ENCODE measurements at places on chromosomes 6 and 20.

GRCh38 chr20:45872626-45873025 is 8.4 kb upstream of the ZSWIM1 start:
- DNase-seq = no peak

DNA sequence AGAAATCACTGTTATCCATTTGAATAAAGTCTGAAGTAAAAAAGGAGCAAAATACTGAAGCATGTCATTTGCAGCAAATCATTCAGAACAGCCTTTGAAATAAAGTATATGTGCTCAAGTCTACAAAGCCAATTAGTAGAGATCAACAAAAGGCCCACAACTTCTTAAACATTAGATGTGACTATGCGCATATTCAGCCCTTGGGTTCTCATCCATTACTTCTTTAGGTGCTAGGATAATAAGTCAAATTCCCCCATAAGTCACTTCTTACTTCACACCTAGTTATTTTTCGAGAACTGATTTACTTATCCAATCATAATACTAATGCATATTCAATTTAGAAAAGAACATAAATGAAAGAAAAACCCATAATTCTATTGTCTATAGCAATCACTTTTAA is 31.0 kb downstream of the PHIP start:
- DNase-seq = no peak

DNA sequence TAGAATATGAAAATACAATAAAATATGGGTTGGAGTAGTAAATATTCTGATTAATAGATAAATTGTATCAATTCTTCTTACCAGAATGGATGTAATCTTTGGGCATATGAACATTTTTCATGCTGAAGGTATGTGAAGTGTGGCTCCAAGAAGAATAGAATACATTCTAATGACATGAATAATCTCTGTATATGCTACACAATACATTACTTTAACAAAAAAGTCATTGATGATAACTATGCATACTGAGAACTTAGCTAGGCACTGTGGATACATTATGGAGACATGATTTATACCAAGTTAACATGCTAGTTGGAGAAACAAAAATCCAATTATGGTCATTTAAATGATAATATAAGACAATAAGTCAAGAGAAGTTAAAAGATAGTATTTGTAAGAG is 62.7 kb upstream of the HDAC2 start:
- no peak for DNase-seq

- no peak for DNase-seq
Measured at GRCh38 chr6:167450626-167451025, 125.7 kb downstream of the TTLL2 start.

GRCh38 chr6:110710115-110710514 is 105.2 kb downstream of the CDK19 start:
- no peak for DNase-seq

DNA sequence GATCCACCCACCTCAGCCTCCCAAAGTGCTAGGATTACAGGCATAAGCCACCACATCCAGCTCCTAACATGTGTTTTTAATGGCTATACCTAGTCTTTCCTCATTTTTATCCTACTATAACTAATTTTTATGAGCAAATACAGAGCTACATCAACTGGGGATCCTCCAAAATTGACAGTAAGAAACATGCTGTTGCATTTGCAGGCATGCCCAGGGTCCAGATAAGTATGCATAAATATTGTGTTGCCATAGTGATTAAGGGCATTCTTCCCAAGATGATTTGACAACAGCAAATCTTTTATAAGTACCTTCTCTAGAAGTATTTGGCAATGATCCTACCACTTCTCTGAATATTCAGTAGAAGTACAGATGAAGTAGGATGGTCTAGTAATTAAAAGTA is 41.9 kb upstream of the MOXD1 start:
- no peak for DNase-seq

DNA sequence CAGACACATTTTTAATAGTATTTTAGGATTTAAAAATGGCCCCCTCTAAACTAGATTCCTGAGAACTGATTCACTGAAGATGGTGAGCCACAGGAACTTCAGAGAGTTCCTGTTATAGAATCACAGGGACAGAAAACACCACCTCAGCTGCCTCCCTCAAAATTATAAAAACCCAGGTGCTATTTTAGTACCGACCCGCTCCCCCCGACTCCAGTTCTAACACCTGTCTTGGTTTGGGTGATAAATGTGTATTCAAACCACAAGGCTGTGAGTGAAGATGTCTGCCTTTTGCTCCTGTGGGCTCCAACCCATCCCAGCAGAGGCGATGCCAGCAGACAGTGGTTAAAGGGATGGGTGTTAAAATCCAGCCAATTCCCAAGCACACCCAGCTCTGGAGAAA is 127.4 kb upstream of the LY86 start:
- DNase-seq = no peak

- DNase-seq = no peak
Measured at GRCh38 chr20:44234566-44235317, 12.4 kb upstream of the GDAP1L1 start.

DNA sequence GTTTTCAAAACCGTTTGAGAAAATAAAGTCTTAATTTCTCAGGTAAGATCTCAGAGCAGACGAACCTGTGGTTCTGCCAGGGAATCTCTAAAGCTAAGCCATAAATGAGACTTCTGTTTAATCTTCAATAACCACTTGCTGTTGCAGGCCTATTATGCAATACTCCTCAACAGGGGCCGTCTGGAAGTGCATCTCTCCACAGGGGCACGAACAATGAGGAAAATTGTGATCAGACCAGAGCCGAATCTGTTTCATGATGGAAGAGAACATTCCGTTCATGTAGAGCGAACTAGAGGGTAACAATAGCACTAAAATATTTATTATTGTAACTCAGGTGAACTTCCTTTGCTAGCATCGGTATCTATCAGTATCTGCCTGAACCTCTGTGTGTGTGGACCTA is 223.7 kb downstream of the ARHGAP18 start:
- no peak for DNase-seq

DNA sequence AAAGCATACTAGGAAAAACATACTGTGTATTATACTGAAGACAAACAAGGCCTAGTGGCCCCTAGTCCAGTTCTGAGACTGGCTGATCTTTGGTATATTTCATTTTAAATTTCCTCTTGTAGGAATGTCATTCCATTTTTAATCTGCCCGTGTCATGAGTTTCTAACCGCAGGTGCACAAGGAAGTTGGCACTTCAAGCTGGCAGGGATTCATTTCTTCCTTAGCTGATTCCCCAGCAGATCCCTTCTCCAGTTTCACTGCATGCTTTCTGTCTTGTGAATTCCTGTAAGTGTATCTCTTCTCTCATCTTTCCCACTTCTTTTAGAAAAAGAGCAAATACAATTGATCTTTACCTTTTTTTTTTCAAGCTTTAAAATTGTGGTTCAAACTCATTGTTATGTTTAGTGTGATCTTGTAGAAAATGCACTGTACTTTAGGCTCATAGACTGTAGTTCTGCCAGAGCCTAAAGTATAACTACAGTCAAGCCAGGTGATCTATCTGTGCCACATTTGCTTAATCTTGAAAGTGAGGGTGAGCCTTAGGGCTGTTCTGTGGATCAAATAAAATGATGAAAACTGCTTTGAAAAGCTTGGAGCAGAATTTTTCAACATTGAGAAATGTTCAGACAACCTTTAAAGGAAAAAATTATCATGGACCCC is 37.0 kb downstream of the RNF217 start:
- no peak for DNase-seq

GRCh38 chr20:37308086-37309050 is 18.9 kb downstream of the MANBAL start:
- no peak for DNase-seq
